ENCODE measurements at places on chromosomes 4 and X.

- DNase-seq = no peak
Observed at GRCh38 chr4:139776235-139776634, 110.6 kb downstream of the MGST2 start.

DNA sequence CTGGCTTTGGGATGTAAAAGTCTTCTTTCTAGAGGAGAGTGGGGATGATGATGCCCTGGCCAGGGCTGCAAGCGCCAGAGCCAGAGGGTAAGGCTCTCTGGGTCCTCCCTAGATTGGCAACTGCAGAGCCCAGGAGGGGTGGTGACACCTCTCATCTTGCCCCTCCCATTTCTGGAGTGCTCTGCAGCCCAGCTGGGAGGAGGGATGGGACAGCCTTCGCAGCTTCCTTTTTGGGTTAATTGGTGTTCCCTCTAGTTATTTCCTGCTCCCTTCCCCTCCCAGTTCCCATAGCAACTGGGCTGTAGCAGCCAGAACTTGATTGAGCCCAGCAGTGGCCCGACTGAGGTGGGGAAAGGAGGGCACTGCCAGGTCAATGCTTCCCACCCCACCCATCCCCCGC is 19.2 kb downstream of the NALF2 start:
- DNase-seq = no peak

DNA sequence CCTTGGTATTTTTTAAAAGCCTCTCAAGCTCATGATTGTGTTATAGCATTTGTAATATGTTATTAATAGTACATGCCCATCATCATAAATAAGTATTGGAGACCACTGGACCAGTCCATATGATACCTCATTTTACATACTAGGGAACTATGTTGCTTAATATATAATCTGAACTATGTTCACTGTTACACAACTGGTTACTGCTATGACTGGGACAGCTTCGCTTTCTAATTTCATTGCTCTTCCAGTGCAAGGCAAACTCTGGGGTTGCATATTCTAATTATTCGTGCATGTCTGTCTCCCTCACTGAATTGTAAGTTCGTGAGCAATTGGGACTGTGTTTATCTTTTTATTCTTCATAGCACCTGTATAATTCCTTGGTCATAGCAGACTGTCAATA is 330.5 kb downstream of the RAPGEF2 start:
- DNase-seq = no peak

- DNase-seq = no peak
Observed at GRCh38 chr4:6747294-6748051, 31.5 kb downstream of the BLOC1S4 start.

DNA sequence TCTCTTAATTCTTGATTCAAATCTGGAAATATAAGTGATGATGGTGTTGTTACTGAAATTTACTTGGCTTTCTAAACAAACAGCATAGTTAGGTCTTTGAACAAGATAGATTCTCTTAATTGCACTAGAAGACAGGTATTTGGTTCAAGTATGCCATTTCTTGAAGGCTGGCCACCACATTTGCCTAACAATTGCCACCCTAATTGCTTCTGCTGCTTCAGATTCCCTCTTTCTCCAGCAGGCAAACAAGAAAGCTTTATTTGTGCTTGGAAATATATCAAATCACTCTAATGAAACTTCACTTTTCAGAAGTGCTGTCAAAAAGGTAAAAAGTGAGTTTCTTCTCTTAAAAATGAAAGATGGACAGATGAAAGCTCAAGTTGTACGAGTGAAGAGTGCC is 418.6 kb downstream of the INPP4B start:
- no peak for DNase-seq

GRCh38 chrX:104668550-104668949 is 102.6 kb downstream of the IL1RAPL2 start:
- no peak for DNase-seq

GRCh38 chrX:78314561-78314960 is 12.8 kb downstream of the CYSLTR1 start:
- no peak for DNase-seq

DNA sequence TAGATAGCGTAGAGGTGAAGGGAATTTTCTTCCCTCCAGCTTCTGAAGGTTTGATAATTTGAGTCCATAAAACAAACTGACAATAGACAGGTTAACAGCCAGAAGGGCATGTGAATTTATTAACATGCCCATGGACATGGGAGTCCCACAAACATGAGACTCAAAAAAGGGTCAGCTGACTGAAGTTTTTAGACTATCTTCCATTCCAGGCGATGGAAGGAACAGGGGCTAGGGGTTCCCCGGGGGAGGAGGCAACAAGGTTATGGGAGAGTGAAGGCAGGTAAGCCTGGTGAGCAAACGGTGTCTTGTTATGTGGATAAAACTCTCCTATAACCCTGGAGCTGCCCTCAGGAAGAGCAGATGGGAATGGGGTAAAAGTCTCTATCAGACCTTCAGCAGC is 81.5 kb upstream of the SORBS2 start:
- DNase-seq = no peak

GRCh38 chr4:138565576-138565975 is 323.4 kb upstream of the SLC7A11 start:
- DNase-seq = no peak

DNA sequence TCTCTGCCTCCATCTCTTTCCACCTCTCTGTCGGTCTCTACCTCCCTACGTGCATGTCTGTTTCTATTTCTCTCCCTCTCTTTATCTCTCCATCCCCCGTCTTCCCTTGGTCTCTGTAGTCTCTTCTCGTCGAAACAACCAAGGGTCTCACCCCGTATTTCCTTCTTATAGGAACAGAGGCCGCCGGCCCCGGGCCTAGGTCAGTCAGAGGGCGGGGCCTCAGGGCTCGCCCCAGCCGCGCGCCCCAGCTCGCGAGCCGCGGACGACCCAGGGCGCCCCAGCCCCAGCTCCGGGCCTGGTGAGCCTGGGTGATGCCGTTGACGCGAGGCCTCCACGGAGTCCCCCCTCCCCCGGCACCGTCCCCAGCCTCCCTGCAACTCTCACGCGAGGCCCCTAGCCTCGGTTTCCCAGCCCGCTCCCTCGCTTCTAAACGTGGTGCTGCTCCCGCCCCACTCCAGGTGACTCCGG is 6.6 kb downstream of the TIMM17B start:
- no peak for DNase-seq

DNA sequence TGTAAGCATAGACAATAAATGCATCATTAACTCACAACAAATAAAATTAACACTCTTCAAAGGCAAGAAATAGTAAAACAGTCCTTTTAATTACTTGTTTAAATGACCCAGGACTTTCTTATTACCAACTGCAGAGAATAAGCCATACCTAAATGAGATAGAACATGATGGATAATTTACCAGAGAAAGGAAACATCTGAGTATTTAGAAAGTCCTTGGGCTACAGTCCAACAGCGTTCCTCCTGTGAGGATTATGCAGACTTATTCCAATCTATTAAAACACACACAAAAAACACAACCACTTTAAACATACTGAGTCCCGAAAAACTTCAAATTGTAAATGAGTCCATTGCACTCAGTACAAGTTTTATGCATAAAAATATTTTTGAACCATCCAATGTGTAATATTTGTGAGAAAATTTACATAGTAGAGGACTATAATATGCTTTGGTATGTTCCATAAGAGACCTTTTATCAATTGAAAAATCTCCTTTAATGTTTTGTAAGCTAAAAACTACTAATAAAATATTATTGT is 129.2 kb downstream of the NR3C2 start:
- no peak for DNase-seq

DNA sequence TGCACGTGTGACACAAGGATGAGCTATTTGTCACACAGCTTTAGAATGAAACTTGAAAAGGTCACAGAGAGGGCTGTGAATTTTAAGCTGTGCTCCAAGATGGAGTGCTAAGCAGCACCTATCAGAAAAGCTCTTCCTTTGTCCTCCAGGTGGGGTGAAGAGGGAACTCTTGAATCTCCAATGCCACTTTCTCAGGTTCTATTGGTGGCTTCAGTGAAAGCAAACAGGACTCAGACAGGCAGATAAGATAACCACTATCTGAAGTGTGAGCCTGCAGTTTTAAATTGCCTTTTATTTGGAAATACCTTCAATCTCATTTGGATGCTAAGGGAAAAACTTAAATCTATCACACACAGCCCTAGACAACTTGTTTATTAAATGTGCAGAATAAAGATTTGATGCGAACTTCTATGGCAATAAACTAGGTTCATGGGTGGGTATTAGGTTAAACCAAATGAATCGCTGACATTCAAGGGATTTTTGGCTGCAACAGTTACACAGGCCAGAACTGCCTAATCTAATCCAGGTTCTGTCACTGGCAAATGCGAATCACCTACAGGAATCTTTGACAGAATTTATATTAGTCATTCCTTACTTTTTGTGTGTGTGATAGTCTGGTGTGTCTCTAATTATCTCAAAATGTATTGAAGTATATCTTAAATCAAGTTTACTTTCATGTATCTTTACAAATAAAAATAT is 13.6 kb upstream of the PDGFRA start:
- no peak for DNase-seq

- no peak for DNase-seq
Observed at GRCh38 chrX:78643096-78643495, 16.0 kb downstream of the RTL3 start.

DNA sequence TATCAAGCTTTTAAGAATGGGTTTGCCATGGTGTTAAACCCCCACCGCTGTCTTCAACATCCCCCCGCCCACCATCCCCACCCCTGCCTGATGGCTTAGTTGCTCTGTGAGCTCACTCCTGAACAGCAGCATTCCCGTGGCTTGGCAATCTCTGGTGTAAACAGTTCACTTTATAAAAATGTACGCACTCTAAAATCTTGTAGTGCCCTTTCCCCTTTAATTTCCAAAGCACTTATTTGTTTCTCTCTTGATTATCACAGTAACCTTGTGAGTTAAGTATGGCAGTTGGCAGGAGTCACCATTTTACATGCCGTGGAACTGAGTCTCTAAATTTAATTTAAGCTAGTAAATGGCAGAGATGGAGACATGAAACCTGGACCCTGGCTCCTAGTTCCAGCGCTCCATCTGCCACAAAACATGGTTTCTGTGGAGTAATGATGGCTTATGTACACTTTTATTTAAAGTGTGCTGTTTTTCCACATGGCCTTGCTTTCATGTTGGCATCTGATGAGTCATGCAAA is 123.1 kb downstream of the AFF1 start:
- no peak for DNase-seq

- DNase-seq = no peak
Observed at GRCh38 chr4:185134307-185134869, 8.7 kb upstream of the SLC25A4 start.

- DNase-seq = no peak
Observed at GRCh38 chr4:38762560-38762959, 20.2 kb downstream of the TLR10 start.

GRCh38 chr4:150518559-150518958 is 63.4 kb upstream of the MAB21L2 start:
- DNase-seq = no peak

DNA sequence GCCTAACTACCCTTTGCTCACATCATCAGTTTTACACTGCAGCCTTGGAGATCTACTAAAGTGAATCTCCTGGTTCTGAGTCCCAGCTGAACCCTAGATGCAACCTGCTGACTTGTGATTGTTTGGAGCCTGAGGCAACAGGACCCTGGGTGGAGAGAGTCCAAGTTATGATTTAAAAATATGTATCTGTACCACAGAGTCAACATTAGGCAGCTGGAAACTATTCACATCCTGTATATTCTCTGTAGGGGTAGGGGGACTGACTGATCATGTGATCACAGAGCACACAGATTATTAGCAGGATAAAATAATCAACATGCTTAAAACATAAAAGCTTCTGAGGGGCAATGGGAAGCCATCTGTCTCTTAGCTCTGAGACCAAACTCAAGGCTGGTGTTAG is 52.1 kb downstream of the CT47B1 start:
- no peak for DNase-seq

- DNase-seq = no peak
Observed at GRCh38 chrX:39724544-39724943, 373.2 kb downstream of the BCOR start.

DNA sequence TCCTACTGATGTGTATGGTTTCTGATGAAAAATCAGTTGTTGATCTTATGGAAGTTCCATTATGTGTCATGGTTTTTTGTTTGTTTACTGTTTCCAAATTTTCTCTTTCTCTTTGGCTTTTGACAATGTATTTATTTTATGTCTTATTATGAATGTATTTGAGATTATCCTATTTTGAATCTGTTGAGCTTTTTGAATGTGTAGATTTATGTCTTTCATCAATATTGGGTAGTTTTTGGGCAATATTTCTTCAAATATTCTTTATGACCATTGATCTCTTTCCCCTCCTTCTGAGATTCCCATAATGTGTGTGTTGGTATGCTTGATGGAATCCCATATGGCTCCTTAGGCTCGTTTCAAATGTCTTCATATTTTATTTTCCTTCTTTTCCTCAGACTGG is 80.5 kb upstream of the FAM47C start:
- no peak for DNase-seq

GRCh38 chr4:24965627-24966026 is 52.8 kb upstream of the CCDC149 start:
- no peak for DNase-seq

DNA sequence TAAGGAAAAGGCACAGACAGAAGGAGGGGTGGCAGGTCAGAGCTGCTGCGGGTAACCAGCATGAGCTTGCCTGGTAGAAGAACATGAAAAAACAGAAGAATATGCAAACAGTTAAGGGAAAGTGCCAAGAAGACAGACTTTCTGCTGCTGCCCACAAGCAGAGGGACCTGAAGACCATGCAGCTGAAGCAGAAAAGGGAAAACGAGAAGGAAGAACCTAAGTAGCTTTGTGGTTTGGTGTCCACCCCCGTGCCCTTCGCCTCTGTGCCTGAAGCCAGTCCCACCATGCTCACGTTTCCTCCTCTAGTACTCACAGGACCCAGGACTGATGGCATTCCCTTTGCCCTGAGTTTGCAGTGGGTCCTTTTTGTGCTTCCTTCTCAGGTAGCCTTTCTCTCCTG is 62.8 kb downstream of the UBA6 start:
- no peak for DNase-seq

DNA sequence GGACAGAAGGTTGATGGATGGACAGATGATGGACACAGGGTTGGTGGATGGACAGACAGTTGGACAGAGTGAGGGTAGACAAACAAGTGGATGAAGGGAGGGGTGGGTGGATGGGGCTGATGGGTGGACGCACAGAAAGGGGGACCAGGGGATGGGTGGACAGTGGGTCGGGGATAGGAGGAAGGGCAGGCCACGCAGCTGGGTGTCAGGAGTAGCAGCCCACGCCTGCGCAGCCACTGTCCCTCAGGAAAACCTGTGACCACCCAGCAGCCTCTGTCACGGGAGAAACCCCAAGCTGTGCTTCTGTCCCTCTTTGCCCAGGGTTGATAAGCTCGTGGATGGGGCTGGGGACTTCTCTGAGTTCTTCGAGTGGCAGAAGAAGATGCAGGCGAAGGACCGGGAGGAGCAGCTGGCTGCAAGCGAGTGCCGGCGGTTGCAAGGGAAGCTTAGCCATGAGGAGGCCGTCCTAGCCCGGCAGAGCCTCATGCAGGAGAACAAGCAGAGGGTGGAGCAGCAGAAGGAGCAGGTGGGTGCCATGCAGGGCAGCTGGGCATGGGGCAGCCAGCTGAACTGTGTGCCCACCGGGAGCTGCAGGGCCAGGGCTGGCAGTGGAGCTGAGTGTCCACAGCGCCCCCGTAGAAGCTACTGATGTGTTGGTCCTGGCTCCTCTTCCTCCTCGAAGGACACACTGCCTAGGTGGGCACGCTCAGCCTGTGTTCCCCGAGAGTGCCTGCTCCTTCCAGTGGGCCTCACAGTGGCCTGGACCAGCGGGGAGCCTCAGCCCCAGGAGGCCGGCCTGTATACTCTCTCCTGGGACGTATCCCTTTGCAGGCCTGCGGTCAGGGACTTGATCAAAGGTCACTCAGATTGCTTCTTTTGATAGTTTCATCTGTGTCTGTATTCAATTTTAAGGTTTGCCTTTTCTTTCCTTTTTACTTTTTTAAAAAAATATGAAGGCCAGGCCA is 16.8 kb upstream of the RNF4 start:
- no peak for DNase-seq

Data from SHP77 (cell line).